NCI-H524 (cell line): ENCODE measurements at places on chromosomes 12 and 14.
A peak's percentile ranks its signal among the peaks of the same experiment; 100 is the strongest.

- peak; percentile 27 for DNase-seq
These were observed 22.3 kb upstream of the P2RX7 start for GRCh38 chr12:121110211-121110940.

GRCh38 chr12:109709401-109709991 is 4.1 kb upstream of the FAM222A start:
- no peak for DNase-seq

DNA sequence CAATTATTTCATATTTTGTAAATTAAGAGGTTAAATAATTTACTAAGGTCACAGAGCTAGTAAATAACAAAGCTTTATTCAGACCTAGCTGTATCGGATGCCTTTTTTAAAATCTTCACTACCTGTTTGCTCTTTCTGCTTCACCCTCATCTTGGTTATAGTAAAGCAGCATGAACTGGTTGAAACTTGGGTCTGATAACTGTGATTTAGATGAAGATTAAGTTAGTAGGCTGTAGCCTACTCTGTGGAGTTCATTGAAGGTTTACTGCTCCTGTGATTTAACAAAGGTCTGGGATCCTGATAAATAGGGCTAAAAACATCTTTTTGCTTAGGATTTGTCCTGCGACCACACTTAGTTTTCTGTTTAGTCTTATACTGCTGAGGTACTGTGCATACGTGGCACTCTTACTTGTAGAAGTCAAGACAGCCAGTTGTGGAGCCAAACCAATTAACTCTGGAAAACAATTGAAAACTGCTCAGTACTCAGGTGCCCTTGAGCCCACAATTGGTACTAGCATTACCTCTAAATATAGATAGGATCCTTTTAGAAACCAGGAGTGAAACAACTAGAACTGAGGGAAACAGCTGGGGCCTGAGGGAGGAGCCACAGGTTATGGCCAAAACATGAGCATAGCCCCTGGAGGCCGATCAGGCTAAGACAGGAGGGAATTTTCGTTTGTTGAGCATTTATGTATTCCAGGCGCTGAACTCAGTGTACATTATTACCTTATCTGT is 2.3 kb downstream of the SPATS2 start:
- peak; percentile 43 for DNase-seq

GRCh38 chr14:90487031-90487430 is 90.2 kb downstream of the CALM1 start:
- DNase-seq = peak; percentile 99

DNA sequence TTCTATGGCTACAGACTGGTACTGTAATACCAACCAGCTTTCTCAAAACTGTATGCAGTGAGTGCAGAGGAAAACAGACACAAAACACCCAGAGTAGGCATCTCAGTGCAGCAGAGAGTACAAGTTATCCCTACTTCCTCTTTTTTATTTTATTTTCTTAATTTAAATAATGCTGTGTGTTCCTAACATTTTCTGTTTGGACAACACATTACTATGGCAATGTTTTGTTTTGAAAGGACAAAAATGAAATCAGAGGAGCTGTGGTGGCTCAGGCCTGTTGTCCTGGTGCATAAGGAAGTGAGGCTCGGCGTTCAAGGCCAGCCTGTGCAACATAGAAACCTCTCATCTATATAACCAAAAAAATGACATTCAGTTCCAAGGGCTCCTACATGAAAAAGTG is 33.7 kb upstream of the SELPLG start:
- DNase-seq = no peak

GRCh38 chr14:92850492-92850891 is 56.4 kb downstream of the GOLGA5 start:
- DNase-seq = no peak

DNA sequence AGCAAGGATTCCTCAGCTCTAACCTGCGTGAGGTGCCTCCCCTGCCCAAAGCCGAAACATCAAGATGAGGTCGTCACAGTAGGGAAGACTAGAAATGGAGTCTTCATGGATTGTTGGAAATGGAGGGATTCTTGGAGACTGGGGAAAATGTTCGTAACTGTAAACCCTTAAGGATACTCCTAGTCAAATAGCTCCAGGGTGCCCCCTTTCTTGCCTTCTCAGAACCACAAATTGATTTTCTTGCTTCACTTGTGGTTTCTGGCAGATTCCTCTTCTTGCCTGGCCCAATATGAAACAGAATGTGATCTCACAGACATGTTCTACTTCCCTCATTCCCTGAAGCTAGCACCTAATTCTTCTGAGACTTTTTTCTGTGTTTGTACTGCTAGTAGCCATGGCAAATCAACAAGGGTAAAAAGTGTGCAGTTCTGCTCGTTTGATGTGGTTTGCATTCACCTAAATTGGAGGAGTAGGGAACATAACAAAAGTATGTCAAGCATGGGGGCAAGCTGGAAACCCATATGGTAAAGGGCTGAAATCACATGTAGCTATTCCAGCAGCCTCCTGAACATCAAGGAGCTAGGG is 332.0 kb downstream of the PAWR start:
- no peak for DNase-seq

- DNase-seq = no peak
These were observed 99.1 kb downstream of the TBC1D30 start for GRCh38 chr12:64923536-64923935.

GRCh38 chr12:49796606-49797448 is 31.4 kb downstream of the NCKAP5L start:
- DNase-seq = no peak

DNA sequence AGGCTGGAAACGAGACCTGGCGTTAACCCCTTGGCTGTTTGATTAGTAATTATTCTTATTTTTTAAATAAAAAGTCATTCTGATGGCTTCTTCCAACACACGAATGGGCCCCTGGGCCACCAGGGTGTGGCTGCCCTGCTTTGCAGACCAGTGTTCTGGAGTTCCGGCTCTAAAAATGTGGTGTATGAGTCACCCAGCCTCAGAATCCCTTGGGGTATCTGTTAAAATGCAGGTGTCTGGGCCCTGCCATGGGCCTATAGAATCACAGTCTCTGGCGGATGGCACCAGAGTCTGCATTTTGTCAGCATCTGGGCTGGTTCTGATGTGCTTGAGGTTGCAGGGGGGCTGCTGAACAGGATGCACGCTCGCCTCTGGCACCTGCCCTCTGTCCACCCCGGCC is 2.5 kb upstream of the PSMC1 start:
- DNase-seq = no peak

- no peak for DNase-seq
These were observed 39.1 kb upstream of the PPFIA2 start for GRCh38 chr12:81798294-81798693.

DNA sequence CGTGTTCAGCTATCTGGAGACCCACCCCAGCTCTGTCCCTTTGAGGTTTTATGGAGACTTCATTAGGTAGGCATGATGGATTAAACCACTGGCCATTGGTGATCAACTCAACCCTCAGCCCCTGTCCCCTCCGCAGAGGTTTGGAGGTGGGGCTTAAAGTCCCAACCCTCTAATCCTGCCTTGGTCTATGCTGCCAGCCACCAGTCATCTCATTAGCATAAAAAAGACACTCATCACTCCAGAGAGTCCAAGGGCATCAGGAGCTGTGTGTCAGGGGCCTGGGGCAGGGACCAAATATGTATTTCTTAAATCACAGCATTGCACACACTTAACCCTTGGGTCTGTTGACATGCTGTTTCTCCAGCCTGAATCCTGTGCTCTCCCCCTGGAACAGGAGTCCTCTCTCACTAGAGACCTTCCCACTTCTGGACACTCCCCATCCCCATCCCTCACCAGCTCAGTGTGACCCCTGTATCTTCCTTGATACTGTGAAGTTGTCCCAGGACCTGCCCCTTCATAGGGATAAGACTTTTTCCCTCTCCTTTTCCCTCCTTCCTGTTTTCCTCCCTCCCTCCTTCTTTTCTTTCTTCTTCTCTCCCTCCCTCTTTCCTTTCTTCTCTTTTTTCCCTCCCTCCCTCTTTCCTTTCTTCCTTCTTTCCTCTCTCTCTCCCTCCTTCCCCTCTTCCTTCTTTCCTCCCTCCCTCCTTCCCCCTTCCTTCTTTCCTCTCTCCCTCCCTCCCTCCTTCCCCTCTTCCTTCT is 54.7 kb upstream of the CLMN start:
- no peak for DNase-seq

DNA sequence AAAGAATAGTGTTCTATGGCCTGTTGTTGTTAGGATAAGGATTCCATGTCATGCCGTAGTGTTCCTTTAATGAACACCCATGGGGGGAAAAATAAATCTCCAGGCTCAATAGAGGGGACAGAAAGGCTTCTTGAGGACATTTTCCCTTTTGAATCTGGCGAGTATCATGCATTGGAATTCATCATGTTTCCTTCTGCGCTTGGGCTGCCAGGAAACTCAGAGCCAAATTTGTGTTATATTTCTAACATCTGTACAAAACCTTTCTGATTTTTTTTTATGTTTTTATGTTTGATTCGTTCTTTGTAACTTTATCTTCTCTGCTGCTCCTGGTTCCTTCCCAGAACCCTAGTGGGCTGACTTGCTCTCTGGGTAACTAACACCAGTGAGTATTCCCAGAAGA is 1163.3 kb downstream of the VRK1 start:
- no peak for DNase-seq
